T-helper 17 cell (primary cell): ENCODE measurements at places on chromosomes 12 and 14. TPM values are rescaled to one million over a fixed set of nuclear protein-coding genes. Genes with fewer than 3 reads are reported as not detected.
A peak's percentile ranks its signal among the peaks of the same experiment; 100 is the strongest.

DNA sequence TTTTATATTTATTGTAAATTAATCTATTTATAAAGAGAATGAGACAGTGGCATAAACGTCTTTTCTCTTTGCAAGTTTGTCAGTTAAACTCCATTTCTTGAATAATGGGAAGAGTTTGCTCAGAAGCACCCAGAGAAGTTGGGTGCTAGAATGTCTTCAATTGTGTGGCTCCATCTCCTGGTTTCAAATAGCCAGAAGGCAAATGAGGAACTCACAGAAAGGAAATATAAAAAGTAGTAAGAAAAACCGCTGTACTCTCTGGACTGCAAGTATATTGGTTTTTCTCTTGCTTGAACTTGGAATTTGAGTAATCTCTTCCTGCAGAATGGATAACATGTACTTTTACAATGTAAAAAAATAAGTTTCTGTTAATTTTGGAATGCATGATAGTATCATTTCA is 217.5 kb downstream of the DPY19L2 start:
- DNase-seq: no peak
- peaks cover 2% of the 10 kb centered on the region for H3K4me1 ChIP-seq
- H3K27ac ChIP-seq: no peak overlapping the region
- no peaks in the 10 kb centered on the region for H3K36me3 ChIP-seq
- no peak overlapping the region for H3K4me3 ChIP-seq
- no peaks in the 10 kb centered on the region for H3K27me3 ChIP-seq

The ARF3 gene
- 80.1 TPM for total RNA-seq

DNA sequence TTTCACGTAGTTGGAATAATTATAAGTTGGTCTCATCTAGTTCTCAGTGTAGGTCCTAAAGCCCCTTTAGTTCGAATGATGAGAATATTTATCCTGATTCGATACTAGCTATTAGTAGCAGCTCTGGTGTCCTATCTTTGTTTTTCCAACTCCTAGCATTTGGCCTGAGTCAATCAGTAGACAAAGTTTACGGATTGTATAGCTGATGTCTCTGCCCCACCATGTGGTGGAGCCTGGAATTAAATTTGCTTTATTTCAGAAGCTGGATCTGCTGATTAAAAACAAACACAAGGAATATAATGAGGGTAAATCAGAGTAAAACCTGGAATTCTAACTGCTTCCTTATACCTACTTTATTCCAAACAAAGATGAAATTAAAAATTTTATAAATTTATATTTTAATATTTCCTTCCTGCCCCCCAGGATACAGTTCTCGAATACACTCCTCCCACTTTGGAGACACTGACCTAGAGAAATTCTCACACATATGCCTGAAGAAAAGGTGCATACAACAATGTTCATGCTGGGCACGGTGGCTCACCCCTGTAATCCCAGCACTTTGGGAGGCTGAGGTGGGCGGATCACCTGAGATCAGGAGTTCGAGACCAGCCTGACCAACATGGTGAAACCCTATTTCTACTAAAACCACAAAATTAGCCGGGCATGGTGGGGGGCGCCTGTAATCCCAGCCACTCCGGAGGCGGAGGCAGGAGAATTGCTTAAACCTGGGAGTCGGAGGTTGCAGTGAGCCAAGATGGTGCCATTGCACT is 7.6 kb upstream of the BRMS1L start:
- no peak overlapping the region for H3K27ac ChIP-seq
- peaks cover 11% of the 10 kb centered on the region for H3K27me3 ChIP-seq
- no peak for DNase-seq
- H3K4me3 ChIP-seq: no peak overlapping the region
- H3K36me3 ChIP-seq: no peaks in the 10 kb centered on the region

DNA sequence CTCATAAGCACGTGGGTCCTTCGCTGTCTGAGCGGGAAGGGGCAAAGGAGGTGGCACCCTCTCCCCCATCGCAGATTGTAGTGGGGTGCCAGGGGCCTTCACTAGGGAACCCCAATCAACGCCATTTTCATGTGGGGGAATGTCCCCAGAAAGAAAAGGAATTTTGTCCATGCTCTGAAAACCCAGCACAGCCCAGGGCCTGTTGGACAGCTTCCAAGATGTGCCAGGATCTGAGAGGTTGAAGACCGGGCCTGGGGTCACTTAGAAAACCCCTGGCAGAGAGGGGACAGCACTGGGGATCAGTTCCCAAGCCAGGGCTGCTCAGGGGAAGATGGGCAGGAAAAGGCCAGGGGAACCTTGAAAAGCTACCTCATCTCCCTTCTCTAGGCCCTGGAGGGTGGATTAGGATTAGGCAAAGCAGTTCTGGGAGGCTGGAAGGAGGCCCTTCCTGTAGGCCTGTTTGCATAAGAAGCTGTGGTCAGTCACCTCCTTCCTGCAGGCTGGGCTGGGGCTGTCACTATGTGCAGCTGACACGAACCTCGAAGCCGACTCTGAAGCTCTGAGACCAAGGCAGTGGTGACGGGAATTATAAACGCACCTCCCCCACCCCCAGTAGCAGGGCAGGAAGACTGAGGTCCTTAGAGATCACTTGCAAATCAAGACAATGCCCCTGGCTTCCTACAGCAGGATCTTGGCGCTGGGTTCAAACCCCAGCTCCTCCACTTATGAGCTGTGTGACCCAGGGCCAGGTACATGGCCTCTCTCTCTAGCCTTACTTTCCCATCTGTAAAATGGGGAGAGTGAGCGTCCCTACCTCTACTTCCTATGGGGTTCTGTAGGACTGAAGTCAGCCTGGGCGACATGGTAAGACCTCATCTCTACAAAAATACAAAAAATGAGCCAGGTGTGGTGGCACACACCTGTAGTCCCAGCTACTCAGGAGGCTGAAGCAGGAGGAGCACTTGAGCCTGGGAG is 29.0 kb downstream of the TESC start:
- no peak overlapping the region for H3K27ac ChIP-seq
- H3K36me3 ChIP-seq: peaks cover 2% of the 10 kb centered on the region
- no peaks in the 10 kb centered on the region for H3K27me3 ChIP-seq

GRCh38 chr14:36518586-36519430 is 1.2 kb downstream of the NKX2-1 start:
- H3K4me1 ChIP-seq: peaks cover 9% of the 10 kb centered on the region
- no peak overlapping the region for H3K27ac ChIP-seq
- peaks cover 6% of the 10 kb centered on the region for H3K36me3 ChIP-seq

The ARHGAP9 gene
- total RNA-seq: 295 TPM

GRCh38 chr12:54300732-54301427 is at the start of gene NFE2:
TSS of gene NFE2 (minus strand) at chr12:54301015. CDS start at chr12:54295248, 5,767 bp downstream.
- H3K36me3 ChIP-seq: peaks cover 4% of the 10 kb centered on the region
- H3K27ac ChIP-seq: no peak within 1 kb of the TSS
- peaks cover 23% of the 10 kb centered on the region for H3K4me1 ChIP-seq
- H3K27me3 ChIP-seq: peaks cover 63% of the 10 kb centered on the region
- peak within 1 kb of the TSS; percentile 65 for H3K4me3 ChIP-seq

DNA sequence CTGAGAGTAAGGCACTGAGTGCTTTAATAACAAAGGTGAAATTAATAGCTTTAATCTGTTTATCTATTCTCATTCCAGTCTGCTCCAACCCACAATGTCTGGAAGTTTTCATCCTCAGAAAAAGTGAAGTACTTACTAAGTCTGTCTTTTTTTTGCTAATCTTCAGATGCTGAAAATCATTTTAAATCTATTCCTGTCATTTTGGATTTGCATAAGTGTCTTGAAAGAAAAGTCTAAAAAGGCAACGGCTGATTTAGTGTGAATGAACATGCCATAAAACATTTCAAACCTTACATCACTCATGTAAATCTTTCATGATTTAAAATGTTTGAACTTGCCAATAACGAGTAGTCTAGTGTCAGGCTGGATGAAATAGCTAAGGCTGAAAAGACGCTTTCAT is 685.6 kb downstream of the RPS29 start:
- H3K36me3 ChIP-seq: no peaks in the 10 kb centered on the region
- H3K27me3 ChIP-seq: no peaks in the 10 kb centered on the region
- H3K27ac ChIP-seq: no peak overlapping the region
- H3K4me1 ChIP-seq: no peaks in the 10 kb centered on the region
- no peak for DNase-seq

The KIAA0586 gene
- total RNA-seq: 29.1 TPM

DNA sequence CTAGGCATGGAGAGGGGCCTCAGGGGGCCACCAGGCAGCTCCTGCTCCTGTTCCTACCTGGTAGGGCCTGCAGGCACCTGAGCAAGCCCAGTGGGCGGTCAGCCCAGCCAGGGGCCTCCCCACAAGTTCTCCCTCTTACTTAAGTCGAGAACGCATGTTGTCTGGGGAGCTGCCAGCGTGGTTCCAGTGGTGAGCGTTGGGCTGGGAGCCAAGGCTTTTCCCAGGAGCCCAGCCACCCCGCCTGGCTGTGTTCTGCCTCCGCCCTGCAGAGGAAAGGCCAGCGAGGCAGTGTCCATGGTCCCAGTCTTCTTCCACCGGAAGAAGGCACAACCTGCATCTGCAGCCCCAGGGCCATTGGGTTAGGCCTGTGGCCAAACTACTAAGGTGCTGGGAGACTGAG is 1.4 kb downstream of the C14orf180 start:
- H3K4me1 ChIP-seq: peaks cover 3% of the 10 kb centered on the region
- no peak overlapping the region for H3K27ac ChIP-seq
- peaks cover 26% of the 10 kb centered on the region for H3K27me3 ChIP-seq

The KRT2 gene
- not detected for total RNA-seq

DNA sequence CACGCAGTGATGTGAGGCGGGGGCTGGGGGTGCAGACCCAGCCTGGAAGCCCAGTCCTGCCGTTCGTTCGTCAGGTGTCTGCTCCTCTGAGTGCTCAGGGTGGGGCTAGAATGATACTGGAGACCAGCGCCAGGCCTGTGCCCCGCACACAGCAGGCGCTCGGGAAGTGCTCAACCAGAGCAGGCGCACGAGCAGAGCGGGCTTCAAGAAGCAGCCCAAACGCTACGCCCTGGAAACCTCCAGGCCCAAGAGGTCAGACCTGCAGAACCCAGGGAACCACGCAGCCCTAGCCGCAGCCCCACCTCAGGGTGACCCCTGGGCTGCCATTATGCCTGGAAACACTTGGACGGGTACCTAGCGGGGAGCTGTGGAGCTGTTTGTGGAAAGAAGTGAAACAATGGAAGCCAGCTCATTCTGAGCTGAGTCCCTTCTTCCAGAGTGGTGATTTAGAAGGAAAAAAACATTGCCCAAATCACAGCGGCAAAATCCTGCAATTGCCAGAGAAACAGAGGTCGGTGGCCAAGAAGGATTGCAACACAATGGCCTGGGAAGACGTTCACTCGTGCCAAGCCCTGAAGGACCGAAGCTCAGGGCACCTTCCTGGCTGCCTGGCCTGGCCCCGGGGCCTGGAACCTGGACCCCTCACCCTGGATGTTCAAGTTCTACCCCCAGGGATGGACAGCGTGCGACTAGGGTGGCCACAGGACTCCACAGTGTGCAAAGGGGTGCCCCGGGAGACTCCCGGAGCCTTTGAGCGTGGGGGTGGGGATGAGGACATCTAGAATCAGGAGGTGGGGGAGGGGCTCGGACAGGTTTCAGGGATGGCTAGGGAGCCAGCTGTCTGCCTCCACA is 40.4 kb upstream of the DIO3 start:
- no peaks in the 10 kb centered on the region for H3K27me3 ChIP-seq
- H3K36me3 ChIP-seq: peaks cover 4% of the 10 kb centered on the region
- H3K27ac ChIP-seq: no peak overlapping the region
- no peak overlapping the region for H3K4me3 ChIP-seq

GRCh38 chr12:112418608-112419296 is at the start of gene PTPN11:
TSS of gene PTPN11 (plus strand) at chr12:112418947. CDS start at chr12:112419112, 165 bp downstream.
- peak within 1 kb of the TSS; percentile 97 for H3K27ac ChIP-seq
- peak within 1 kb of the TSS; percentile 99 for H3K4me3 ChIP-seq
- H3K36me3 ChIP-seq: peaks cover 5% of the 10 kb centered on the region
- no peaks in the 10 kb centered on the region for H3K27me3 ChIP-seq
- peak; percentile 86 for DNase-seq

The KLRG1 gene
- 9.9 TPM for total RNA-seq

DNA sequence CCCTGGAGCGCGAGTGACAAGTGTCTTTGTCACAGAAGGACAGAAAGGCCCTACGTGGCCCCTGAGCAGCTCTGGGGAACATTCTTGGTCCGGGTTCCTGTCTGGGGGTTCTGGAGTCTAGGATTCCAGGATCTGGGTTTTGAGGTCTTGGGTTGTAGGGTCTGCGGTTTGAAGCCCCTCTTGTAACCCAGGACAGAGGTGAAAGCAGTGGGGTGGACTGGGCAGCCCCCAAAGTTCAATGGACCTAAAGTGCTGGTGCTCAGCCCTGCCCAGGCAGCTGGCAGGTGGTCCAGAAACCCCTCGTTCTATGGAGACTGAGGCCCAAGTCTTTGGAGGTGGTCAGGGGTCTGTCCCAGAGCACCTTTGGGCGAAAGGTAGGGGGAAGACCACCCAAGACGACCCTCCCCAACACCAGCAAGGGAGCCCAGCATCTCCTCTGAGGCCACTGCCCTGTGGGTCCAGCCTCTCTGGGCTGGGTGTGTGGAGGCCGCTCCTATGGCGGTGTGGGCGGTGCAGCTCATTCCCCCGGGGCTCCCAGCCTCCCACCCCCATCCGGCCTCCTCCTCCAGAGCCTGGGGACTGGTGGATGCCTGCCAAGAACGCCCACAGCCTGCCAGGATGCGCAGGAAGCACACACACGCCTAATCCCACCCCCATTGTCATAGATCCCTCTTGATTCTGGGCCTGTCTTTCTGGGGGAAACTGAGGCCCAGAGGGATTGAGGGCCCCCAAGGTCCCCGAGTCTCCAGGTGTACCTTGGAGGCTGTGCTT is 30.2 kb upstream of the ANKRD9 start:
- H3K36me3 ChIP-seq: peaks cover 2% of the 10 kb centered on the region
- H3K4me1 ChIP-seq: peaks cover 3% of the 10 kb centered on the region
- H3K27ac ChIP-seq: no peak overlapping the region
- no peak overlapping the region for H3K4me3 ChIP-seq
- H3K27me3 ChIP-seq: no peaks in the 10 kb centered on the region
- DNase-seq: no peak

DNA sequence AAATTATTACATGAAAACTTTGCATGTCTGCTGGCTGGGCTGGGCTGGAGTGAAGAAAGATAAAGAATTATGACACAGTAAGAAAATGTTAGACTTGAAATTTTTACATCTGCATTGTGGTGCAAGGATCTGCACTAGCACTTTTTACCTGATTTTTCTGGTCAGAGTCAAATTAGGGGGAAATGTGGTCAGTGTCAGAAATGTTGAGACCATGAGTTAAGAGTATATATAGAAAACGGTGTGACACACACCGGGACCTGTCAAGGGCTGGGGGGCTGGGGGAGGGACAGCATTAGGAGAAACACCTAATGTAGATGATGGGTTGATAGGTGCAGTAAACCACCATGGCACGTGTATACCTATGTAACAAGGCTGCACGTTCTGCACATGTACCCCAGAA is 90.3 kb downstream of the IGF1 start:
- no peak for DNase-seq
- no peaks in the 10 kb centered on the region for H3K36me3 ChIP-seq
- H3K4me3 ChIP-seq: no peak overlapping the region
- no peak overlapping the region for H3K27ac ChIP-seq

DNA sequence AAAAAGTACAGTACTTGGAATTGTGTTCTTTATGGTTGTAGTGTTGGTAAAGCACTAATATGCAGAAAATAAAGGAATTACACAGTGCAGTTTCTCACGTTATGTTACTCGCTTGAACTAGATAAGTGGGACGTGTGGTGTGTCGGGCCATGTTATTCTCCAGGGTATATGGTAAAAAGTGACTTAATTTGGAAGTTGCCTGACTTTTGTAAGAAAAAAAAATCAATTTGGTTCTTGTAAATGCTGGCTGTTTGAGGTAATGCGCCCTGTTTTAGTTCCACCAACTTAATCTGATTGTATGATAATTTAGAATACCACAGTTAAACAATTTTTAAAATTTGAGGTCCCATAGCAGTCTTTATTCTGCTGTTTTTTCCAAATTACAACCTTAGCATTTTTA is 4.1 kb downstream of the ARF6 start:
- no peak for DNase-seq
- no peaks in the 10 kb centered on the region for H3K27me3 ChIP-seq
- H3K4me1 ChIP-seq: peaks cover 34% of the 10 kb centered on the region
- H3K36me3 ChIP-seq: peaks cover 20% of the 10 kb centered on the region
- H3K4me3 ChIP-seq: peak overlapping the region; percentile 81
- peak overlapping the region; percentile 99 for H3K27ac ChIP-seq
